ENCODE measurements at places on chromosomes 2 and 18.
A peak's percentile ranks its signal among the peaks of the same experiment; 100 is the strongest.

DNA sequence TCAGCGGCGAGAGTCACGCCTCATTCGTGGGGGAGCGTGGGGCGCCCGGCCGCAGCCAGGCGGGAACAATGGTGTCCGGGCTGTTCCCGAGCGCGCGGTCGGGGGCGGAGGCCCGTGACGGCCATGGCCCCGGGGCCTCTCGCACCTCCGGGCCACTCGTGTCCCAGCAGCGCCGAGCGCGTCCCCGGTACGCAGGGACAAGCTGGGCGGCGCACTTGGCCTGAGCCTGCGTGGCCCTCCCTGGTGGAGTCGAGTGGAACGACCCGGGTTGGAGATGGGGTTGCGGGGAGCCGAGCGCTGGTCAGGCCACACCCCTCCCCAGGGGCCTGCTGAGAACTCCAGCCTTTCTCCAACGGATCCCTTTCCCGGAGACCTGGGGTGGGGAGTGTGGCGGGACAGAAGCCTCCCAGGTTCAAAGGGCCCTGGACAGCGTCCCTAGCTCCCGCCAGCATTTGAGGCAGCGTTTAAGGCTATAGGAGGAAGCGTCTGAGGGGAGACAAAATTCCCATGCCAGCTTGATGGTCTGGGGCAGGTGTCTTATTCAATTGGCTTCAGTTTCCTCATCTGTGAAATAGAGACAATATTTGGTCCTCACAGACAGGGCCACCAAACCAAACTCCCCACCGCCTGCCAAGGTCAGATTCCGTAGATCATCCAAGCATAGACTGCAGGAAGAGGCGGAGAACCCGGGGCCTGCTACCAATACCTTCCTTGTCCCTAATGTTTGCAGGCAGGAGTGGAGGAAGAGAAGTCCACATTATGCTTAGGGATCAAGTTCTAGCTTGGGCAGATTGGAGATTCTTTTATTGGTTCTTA lies 553 bp downstream of the CNDP2 start:
- DNase-seq: no peak

GRCh38 chr2:198135481-198135934 lies 331.1 kb downstream of the PLCL1 start:
- DNase-seq: peak; percentile 26

- DNase-seq: no peak
Observed at GRCh38 chr2:172101821-172102390, 794 bp downstream of the DLX2 start.

DNA sequence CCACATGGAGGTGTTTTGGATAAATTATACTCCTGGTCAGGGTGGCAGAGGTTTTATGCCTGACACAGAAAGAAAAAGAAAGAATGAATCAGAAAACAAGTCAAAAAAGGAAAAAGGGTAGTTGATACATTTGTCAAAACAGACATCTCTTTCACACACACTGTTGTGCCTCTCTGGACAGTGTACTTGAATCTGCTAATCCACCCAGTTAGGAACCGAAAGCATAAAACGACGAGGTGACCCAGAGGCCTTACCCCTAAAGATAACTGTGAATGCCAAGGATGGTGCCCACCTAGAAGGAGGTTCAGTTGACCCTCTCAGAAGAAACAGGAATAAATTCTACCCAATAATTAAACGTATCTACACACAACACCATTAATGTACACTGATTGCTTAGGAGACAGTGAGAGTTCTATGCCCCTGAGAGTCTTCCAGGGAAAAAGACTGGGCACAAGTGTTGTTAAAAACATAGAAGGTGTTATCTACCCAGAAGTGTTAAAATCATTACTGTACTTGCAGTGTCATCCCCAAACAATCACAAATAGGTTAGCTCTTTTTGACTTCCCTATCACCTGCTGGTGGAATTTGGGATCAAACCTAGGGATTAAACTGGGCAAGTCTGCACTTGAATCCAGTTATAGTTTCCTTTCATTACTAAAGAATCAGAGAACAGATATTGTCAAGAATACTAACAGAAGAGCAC lies 123.2 kb upstream of the DNAJC10 start:
- DNase-seq: no peak

DNA sequence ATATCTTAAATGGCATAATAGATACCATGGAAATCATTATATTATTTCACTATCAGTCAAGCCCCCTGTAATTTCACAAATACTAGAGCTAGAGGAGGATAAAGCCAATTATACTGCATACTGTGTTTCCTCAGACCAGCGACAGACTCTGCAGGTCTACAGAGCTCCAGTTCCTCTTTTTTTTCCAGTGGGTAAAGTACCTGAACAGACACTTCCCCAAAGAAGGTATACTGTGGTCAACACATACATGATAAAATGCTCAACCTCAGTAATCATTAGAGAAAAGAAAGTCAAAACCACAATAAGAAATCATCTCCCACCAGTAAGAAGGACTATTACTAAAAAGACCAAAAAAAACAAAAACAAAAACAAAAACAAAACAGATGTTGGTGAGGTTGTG lies 44.6 kb downstream of the SCN7A start:
- no peak for DNase-seq

DNA sequence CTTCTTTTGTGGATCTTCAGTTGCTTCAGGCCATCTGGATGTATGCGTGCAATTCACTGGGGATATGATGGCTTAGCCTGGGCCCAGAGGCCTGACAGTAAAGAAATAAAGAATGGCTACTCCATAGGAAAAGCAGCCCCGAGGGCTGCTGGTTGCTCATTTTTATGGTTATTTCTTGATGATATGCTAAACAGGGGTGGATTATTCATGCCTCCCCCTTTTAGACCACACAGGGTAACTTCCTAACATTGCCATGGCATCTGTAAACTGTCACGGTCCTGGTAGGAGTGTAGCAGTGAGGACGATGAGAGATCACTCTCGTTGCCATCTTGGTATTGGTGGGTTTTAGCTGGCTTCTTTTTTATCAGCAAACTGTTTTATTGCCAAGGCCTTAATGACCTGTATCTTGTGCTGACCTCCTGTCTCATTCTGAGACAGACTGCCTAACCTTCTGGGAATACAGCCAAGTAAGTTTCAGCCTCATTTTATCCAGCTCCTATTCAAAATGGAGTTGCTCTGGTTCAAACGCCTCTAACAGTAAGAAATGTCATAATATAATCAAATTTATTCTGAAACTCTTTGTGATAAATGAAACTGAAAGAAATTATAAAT lies 60.5 kb downstream of the DSEL start:
- DNase-seq: no peak

DNA sequence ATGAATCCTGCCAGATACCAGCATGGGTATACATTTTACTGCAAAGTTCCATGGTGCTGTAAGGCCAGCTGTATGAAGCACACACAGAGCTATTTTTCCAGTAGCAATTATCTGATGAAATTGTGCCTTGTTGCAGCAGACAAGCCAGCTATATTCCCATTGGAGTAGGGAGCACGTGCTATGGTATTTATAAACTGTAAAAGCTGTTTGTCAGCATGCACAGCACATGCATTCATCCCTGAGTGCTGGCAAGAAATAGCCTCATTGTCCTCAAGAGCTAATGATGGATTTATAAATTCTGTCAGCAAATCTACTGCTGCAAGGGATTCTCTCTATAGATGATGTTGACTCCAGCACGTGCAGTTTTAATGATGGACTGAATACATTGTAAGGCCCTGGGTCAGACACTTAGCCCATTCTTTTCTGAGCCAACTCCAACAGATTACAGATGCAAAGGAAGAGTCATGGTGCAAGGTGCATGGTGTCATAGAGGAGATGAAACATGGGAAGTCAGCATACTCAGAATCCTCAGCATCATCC lies 61.7 kb downstream of the KCNS3 start:
- no peak for DNase-seq

DNA sequence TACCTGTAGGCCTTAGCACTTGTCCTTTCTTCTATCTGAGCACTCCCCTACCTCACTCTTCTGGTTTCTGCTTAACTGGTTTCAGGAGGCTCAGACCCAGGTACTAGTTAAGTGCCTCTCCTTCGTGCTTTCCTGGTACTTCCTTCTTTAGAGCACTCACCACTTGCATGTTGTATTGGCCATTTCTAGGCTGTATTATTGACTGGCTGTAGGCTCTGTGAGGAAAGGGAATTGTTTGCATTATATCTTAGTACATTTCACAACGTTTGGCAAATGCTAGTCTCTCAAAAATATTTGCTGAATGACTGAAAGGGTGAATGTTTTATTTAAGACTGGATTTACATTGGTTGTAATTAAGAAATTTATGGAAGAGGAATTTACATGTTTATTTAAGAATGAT lies 36.0 kb upstream of the SCN1A start:
- no peak for DNase-seq

DNA sequence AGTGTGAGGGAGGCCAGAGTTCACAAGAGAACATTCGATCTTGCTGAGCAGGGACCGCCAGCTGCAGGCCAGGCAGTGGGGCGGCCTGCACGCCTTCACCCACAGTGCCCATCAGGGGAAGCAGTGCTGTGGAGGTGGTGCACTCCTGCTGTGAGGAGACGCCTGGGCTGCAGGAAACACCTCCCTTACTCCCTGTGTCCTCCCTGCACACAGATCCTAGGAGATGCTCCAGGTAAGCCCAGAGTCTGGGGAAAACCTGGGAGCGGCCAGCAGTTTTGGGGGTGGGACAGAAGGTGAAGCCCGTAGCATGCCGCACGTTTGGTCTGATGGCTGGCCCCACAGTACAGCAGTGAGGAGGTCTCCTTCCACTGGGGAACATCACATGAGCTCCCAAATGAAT lies 180.8 kb upstream of the RAB6C start:
- no peak for DNase-seq

DNA sequence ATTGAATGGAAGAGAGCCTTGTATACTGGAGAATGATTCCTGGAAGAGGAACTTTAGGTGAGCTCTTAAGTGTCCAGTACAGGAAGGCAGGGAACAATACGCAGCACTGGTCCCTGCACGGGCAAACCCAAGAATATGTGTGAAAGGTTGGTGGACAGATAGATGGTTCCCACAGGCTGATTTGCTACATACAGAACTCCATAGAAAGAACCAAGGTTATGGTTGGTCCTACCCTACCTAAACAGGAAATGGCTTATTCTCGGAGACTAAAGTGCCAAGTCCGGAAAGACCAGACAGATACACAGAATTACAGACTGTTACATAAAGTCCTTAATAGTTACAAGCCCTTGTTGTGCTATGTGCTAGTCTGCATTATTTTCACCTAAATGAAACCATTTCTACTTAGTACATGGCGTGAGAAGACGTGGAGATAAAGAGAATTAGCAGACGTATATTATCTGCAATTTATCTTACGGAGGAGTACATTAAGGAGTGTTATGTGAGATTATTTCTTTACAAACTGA lies 1.2 kb downstream of the REV1 start:
- no peak for DNase-seq

- DNase-seq: no peak
Observed at GRCh38 chr2:146826388-146826787, 1018.4 kb upstream of the ACVR2A start.

DNA sequence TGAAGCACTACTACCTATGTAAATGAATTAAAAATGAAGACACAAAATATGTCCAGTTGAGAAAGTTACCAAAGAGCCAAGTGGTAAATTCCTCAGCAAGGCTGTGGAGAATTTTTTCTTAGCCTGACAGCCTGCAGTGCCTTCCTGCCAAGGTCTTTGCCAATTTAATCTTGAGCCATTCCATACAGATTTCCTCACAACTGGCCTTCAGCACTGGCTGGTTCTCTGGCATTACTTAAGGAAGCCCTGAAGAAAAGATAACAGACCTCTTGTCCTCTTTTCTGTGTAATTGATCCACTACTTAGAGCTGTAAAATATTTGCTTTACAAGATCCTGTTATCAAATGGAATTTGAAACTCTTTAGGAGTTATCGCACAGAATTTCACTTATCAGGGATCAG lies 334.2 kb upstream of the LRRTM1 start:
- DNase-seq: no peak

- no peak for DNase-seq
Observed at GRCh38 chr2:220191031-220191430, 563.6 kb downstream of the SLC4A3 start.

- peak; percentile 47 for DNase-seq
Observed at GRCh38 chr2:72887740-72888437, 681 bp downstream of the SPR start.

- DNase-seq: no peak
Observed at GRCh38 chr18:57794951-57795728, 8.0 kb downstream of the ATP8B1 start.

GRCh38 chr18:1034971-1035370 lies 130.3 kb downstream of the ADCYAP1 start:
- DNase-seq: no peak

- DNase-seq: no peak
Observed at GRCh38 chr2:127864877-127865276, 6.9 kb upstream of the POLR2D start.

DNA sequence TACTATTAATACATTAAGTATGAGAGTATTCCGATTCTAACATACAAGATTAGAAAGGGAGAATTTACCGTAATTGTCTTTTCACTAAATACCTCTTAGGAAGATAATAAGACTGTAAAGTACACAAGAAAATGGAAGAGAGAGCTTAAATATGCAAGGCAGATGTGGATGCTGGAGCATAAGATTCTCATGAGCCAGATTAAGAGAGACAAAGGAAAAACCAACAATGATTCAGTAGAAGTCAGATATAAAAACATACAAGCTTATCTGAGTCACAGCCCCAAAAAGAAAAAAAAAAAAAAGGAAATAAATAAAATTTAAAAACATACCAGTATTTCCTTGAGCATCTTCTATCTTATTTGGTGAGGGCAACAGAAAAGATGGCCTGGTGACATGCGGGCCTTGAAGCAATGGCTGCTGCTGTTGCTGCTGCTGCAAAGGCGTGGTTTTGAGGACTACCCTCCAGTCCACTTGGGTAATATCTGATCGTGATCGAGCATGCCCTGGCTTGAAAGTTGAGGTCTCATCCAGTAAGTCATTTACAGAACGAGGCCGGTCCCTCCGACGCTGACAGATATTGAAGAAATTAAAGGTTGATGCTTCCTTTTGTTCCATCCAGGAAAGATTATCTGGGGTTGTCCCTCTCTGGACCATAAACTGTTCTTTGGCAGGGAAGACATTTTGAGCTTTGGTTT lies 24.5 kb downstream of the PLEKHM3 start:
- DNase-seq: no peak

DNA sequence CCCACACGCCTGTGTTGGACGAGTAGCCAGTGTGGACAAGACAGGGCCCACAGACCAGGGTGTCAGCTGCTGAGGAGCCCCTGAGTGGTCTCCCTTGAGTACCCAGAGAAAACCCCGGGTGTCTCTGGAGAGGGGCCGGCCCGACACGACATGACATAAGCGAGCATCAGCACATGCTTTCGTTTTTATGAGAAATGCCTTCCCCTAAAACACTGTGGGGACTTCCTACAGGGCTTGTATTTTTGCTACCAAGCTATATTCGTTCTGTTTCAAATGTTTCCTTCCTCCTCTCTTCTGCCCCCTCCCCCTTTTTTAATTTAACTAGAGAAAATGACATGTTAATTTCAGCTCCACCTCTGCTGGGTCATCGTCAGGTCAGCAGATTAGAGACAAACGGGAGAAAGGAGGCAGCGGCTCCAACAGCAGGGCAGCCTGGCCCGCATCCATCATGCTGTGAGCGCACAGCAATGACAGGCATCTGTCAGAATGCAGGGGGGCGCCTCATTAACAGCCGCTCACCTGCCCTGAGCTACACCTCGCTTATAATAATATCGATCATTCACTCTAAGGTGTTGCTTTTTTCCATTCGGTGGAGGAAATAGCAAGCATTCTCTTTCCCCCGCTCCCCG lies 286.2 kb downstream of the ZNF516 start:
- DNase-seq: no peak

- DNase-seq: no peak
Observed at GRCh38 chr2:210544831-210545230, 11.6 kb upstream of the CPS1 start.

- no peak for DNase-seq
Observed at GRCh38 chr18:76983613-76984051, 149.0 kb downstream of the MBP start.
